ENCODE measurements at places on chromosomes 7 and 10.

GRCh38 chr10:84519235-84519634, 190.8 kb downstream of the CCSER2 start:
- DNase-seq: no peak

- no peak for DNase-seq
Observed at GRCh38 chr7:12207046-12207445, 4.0 kb upstream of the TMEM106B start.

DNA sequence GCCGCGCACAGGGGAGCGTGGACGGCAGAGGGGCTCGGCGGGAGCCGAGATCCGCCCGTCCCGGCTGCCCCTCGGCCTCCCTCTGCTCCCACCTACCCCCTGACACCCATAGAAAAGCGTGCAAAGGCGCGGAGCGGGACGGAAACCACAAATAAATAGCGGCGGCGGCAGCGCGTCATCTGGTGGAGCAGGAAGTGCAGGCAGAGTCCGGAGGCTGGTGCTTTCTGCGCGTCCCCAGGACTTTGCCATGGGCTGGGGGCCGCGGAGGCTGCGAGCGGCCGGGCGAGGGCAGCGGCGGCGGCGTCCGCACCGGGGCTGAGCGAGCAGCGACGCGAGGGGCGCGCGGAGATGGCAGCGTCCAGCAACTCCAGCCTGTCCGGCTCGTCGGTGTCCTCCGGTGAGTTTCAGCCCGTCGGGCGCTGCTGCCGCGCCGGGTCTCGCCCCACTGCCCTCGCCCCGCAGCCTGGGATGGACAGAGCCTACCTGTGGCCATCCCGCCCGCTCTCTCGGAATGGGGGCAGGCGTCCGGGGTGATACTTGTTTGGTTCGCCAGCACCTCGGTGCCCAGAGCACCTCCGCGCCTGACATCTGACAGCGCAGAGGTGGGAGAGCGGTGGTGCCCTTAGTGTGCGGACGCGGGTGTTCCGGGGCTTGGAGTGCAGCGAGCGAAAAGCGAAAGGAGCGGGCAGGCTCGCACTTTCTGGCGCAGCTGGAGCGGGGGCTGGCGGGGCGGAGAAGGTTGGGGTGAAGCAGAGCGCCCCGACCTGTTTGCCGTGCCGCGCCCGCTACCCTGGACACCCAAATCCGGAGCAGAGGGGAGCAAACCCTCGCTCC, at the start of gene CHN2:
TSS of gene CHN2 (plus strand) at position 182 of the 834 bp plus-strand sequence.
- DNase-seq: no peak

DNA sequence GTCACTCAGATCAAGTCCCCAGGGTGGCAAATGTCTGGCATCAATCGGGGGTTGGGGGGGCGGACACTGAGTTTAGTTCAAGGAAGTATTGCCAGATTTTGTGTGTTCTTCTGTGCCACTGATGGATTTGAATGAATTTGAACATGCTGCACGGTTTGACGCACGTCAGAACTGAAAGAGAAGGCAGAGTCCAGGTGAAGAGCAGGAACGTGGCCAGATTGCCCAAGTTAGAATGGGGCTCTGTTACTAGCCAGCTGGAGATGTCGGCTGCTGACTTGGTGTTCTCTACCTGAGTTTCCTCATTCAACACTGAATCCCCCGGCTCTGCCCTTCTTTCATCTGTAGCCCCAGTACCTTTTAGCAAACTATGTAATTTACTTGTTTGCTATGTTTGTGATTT, 180.2 kb downstream of the PRKCQ start:
- no peak for DNase-seq
